Activated CD8-positive, alpha-beta memory T cell treated with anti-CD3 and anti-CD28 coated beads for 36 hours (primary cell): ENCODE measurements at places on chromosomes 2 and 18. TPM values are rescaled to one million over a fixed set of nuclear protein-coding genes. Genes with fewer than 3 reads are reported as not detected.

Gene FASTKD2
- total RNA-seq = 42.1 TPM

Gene SERPINB3
- total RNA-seq = not detected

Gene PAX8
- 2.5 TPM for total RNA-seq

Gene DCDC2C
- not detected for total RNA-seq

Gene MC5R
- not detected for total RNA-seq

Gene DSEL
- 0.15 TPM for total RNA-seq

Gene ASXL2
- 84.7 TPM for total RNA-seq

Gene ABHD1
- total RNA-seq = 0.34 TPM

Gene ACMSD
- total RNA-seq = not detected

Gene NDC80
- 53.9 TPM for total RNA-seq

Gene TUBA4B
- not detected for total RNA-seq

Gene CLEC4F
- total RNA-seq = not detected

Gene APCDD1
- total RNA-seq = not detected

Gene SCG2
- not detected for total RNA-seq

Gene KCNIP3
- not detected for total RNA-seq

Gene DRC1
- not detected for total RNA-seq

Gene SERPINB4
- not detected for total RNA-seq

Gene FBXO11
- 36.8 TPM for total RNA-seq

Gene FAM124B
- not detected for total RNA-seq

Gene PSTPIP2
- total RNA-seq = 33.0 TPM

Gene SNED1
- total RNA-seq = 0.53 TPM

Gene KCNG2
- not detected for total RNA-seq

Gene TCF23
- not detected for total RNA-seq

Gene CCDC85A
- not detected for total RNA-seq

Gene PIEZO2
- total RNA-seq = not detected

Gene STRN
- 27.9 TPM for total RNA-seq

Gene KLHL41
- total RNA-seq = 0.15 TPM

Gene ITPRIPL1
- 59.8 TPM for total RNA-seq

Gene CMPK2
- total RNA-seq = 0.61 TPM

Gene CTAGE1
- not detected for total RNA-seq

Gene G6PC2
- total RNA-seq = not detected

Gene PPIL3
- 41.7 TPM for total RNA-seq

Gene C18orf54
- total RNA-seq = 9.5 TPM

Gene DES
- not detected for total RNA-seq

Gene ALPP
- not detected for total RNA-seq

Gene HAAO
- total RNA-seq = 0.17 TPM

Gene KCNS3
- not detected for total RNA-seq

Gene ARHGEF4
- 0.63 TPM for total RNA-seq

Gene B3GNT7
- 0.27 TPM for total RNA-seq

Gene AQP12B
- total RNA-seq = not detected

Gene COBLL1
- not detected for total RNA-seq

Gene IL1RL2
- total RNA-seq = 0.06 TPM

Gene SCYGR4
- not detected for total RNA-seq

Gene RFX8
- total RNA-seq = 0.11 TPM

Gene MC2R
- not detected for total RNA-seq

Gene REG3A
- not detected for total RNA-seq

Gene SERPINB5
- not detected for total RNA-seq

Gene POTEJ
- total RNA-seq = not detected

Gene IL36RN
- not detected for total RNA-seq

Gene CERKL
- not detected for total RNA-seq

Gene CARF
- total RNA-seq = 3.8 TPM

Gene ADAM23
- total RNA-seq = 0.57 TPM

Gene HOXD12
- total RNA-seq = not detected

Gene LYG1
- 0.86 TPM for total RNA-seq

Gene SAG
- 0.15 TPM for total RNA-seq

Gene COLEC11
- total RNA-seq = 0.38 TPM

Gene ARHGAP28
- not detected for total RNA-seq

Gene TMEM163
- total RNA-seq = 0.10 TPM
